Tibial artery (tissue), 4 donors: ENCODE measurements at places on chromosomes 2 and 18.

- no peaks in the 10 kb centered on the region for H3K36me3 ChIP-seq
- no peak overlapping the region for H3K4me3 ChIP-seq
- H3K27ac ChIP-seq = no peak overlapping the region
- no peak for DNase-seq
These were observed 44.5 kb upstream of the ACVR2A start for GRCh38 chr2:147800316-147800715.

GRCh38 chr2:111091811-111092211 lies 28.9 kb upstream of the BCL2L11 start:
- no peaks in the 10 kb centered on the region for H3K4me1 ChIP-seq
- no peak overlapping the region for H3K27ac ChIP-seq
- DNase-seq = no peak
- no peaks in the 10 kb centered on the region for H3K27me3 ChIP-seq
- no peaks in the 10 kb centered on the region for H3K36me3 ChIP-seq

DNA sequence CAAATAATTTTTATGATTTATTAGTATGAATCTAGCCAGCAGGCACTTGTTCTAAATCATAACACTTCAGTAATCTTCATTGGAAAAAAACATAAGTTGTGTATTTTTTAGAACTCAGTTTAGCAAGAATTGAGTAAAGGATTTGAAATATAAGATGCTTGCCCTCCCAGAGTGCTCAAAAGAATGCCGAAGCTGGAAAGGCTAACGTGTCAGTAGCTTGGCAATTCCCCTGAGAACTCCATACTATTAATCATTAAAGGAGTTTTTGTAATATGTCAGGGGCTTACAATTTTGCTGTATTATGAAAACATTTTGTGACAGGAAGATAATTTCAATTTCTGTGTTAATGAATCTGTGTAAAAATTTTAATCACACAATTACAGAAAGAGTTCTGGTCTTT lies 122.7 kb downstream of the GULP1 start:
- H3K27me3 ChIP-seq = no peaks in the 10 kb centered on the region
- H3K27ac ChIP-seq = no peak overlapping the region
- no peaks in the 10 kb centered on the region for H3K4me1 ChIP-seq

- H3K4me3 ChIP-seq = no peak overlapping the region
- no peaks in the 10 kb centered on the region for H3K36me3 ChIP-seq
- H3K27ac ChIP-seq = no peak overlapping the region
- H3K27me3 ChIP-seq = no peaks in the 10 kb centered on the region
These were observed 323.2 kb downstream of the CYP26B1 start for GRCh38 chr2:71824436-71824835.

DNA sequence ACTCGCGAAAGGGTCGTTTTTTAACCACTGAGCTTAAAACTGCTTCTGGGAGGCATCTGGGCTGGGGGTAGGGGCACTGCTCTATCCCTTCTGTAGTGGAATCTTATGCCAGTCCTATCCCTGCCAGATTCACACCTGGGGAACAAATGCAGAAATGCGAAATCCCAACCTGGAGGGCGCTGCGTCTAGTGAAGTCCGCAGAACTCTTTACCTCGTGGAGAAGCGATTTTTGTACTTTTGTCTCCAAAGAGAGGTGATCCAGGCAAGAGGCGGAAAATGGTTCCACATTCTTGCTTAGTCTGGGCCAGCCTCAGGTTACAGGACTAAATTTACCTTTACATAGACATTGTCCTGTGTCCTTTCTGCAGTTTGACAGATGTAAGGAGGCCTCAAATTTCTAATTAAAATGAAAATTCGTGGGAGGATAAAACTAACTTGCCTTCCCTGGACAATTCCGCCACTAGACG lies 10.4 kb downstream of the TBR1 start:
- peaks cover 86% of the 10 kb centered on the region for H3K27me3 ChIP-seq
- no peak overlapping the region for H3K4me3 ChIP-seq
- H3K4me1 ChIP-seq = peaks cover 24% of the 10 kb centered on the region
- no peaks in the 10 kb centered on the region for H3K36me3 ChIP-seq
- no peak for DNase-seq
- H3K27ac ChIP-seq = no peak overlapping the region
